ENCODE measurements at places on chromosomes 12 and 14.
A peak's percentile ranks its signal among the peaks of the same experiment; 100 is the strongest.

- H3K27ac ChIP-seq: no peak overlapping the region
- no peaks in the 10 kb centered on the region for H3K4me1 ChIP-seq
- peaks cover 10% of the 10 kb centered on the region for H3K27me3 ChIP-seq
- DNase-seq: no peak
- H3K4me3 ChIP-seq: no peak overlapping the region
- H3K36me3 ChIP-seq: no peaks in the 10 kb centered on the region
These were observed 9.6 kb upstream of the NEDD1 start for GRCh38 chr12:96897421-96897820.

- H3K36me3 ChIP-seq: no peaks in the 10 kb centered on the region
- no peaks in the 10 kb centered on the region for H3K4me1 ChIP-seq
- H3K4me3 ChIP-seq: no peak overlapping the region
- H3K27ac ChIP-seq: no peak overlapping the region
- DNase-seq: no peak
- peaks cover 9% of the 10 kb centered on the region for H3K27me3 ChIP-seq
These were observed 176.7 kb downstream of the PTPN11 start for GRCh38 chr12:112595410-112595809.

DNA sequence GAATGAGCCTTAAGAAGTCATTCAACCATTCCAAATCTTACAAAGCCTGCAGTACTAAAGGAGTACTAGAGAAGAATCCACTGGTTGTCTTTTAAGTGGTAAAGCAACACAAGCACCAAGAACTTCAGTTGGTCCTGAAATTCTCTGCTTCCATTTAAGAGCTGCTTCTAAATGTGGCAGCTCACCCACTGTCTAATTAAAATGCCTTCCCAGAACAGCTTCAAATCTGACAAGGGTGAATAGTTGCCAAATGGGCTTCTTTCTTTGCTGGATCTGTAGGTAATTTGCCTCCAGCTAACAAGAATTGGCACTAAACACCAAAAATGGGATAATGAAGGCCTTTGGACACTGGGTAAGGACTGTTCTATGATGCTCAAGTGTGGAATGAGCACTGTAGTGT is 72.2 kb upstream of the NAP1L1 start:
- peaks cover 16% of the 10 kb centered on the region for H3K4me1 ChIP-seq
- no peaks in the 10 kb centered on the region for H3K36me3 ChIP-seq
- no peaks in the 10 kb centered on the region for H3K27me3 ChIP-seq
- no peak overlapping the region for H3K4me3 ChIP-seq
- no peak for DNase-seq

- H3K27me3 ChIP-seq: peaks cover 16% of the 10 kb centered on the region
- H3K36me3 ChIP-seq: no peaks in the 10 kb centered on the region
- no peaks in the 10 kb centered on the region for H3K4me1 ChIP-seq
- no peak overlapping the region for H3K4me3 ChIP-seq
- no peak overlapping the region for H3K27ac ChIP-seq
These were observed 167.5 kb downstream of the BRMS1L start for GRCh38 chr14:35993684-35993960.

- no peaks in the 10 kb centered on the region for H3K36me3 ChIP-seq
- H3K4me1 ChIP-seq: peaks cover 9% of the 10 kb centered on the region
- H3K4me3 ChIP-seq: no peak overlapping the region
- no peak for DNase-seq
These were observed 42.9 kb upstream of the KRAS start for GRCh38 chr12:25293653-25294052.

DNA sequence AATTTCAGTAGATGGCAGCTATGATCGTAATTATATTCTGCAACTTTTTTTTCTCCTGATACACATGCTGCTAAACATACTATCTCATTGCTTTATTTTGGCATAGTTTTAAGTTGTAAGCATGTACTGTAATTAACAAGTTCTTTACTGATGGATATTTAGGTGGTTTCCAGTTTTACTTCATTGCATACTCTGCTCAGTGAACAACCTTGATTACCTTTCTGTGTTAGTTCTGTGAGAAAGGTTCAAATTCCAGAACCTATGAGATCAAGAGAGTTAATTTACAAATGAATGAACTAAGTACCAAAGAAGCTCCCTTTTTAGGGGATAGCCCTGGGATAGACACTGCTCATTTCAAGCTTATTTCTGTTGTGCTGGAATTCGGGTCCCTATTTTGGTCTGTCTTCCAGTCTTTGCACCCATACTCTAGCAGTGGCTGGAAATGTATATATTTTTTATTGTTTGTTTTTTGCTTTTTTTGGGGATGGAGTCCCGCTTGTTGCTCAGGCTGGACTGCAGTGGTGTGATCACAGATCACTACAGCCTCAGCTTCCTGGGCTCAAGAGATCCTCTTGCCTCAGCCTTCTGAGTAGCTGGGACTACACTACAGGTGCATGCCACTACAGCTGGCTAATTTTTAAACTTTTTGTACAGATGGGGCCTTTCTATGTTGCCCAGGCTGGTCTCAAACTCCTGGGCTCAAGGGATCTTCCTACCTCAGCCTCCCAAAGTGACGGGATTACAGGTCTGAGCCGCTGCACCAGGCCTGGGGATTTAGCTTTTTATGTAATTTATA is 10.6 kb downstream of the PAPOLA start:
- H3K4me3 ChIP-seq: no peak overlapping the region
- no peak for DNase-seq
- H3K27me3 ChIP-seq: no peaks in the 10 kb centered on the region
- peaks cover 62% of the 10 kb centered on the region for H3K4me1 ChIP-seq
- H3K36me3 ChIP-seq: no peaks in the 10 kb centered on the region

- no peak overlapping the region for H3K4me3 ChIP-seq
- H3K4me1 ChIP-seq: peaks cover 22% of the 10 kb centered on the region
- no peaks in the 10 kb centered on the region for H3K36me3 ChIP-seq
- H3K27ac ChIP-seq: no peak overlapping the region
- peaks cover 63% of the 10 kb centered on the region for H3K27me3 ChIP-seq
These were observed 3.8 kb downstream of the RAPGEF3 start for GRCh38 chr12:47754881-47755280.

GRCh38 chr12:124396544-124397398 is 101.9 kb downstream of the RFLNA start:
- H3K27me3 ChIP-seq: no peaks in the 10 kb centered on the region
- no peak for DNase-seq
- H3K4me1 ChIP-seq: peaks cover 7% of the 10 kb centered on the region
- H3K27ac ChIP-seq: no peak overlapping the region

- no peak overlapping the region for H3K4me3 ChIP-seq
- H3K27ac ChIP-seq: no peak overlapping the region
- H3K4me1 ChIP-seq: peaks cover 21% of the 10 kb centered on the region
- peaks cover 27% of the 10 kb centered on the region for H3K36me3 ChIP-seq
- no peaks in the 10 kb centered on the region for H3K27me3 ChIP-seq
- no peak for DNase-seq
These were observed 29.1 kb downstream of the ATG14 start for GRCh38 chr14:55382483-55382882.

DNA sequence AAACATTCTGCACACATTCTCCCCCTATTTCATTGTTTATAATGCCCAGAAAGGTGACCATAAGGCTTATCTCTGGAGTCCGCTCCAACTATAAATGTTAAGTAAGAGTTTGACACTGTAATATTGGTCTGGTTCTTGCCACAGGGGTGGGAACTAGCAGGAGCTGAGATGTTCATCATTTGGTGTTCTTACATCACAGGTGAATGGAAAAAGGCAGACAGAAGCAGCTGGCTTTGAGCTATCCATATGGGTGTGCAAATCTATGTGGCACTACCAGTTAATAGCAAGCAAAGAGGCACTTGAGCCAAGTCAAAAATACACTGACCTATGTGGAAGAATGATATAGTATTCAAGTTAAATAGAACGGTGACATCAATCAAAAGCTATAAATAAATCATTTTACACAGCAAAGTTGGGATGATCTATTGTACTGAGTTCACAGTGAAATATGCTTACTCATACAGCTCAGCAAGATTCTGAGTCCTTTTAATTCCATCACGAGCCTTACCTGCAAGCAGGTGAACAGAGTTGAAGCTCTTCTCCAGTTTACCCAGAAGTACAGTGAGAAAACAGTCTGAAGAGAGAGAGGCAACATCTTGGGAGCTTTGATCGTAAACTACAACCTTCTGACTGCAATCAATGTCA is 43.2 kb downstream of the DUSP16 start:
- H3K36me3 ChIP-seq: peaks cover 50% of the 10 kb centered on the region
- no peak for DNase-seq
- no peak overlapping the region for H3K27ac ChIP-seq
- H3K4me1 ChIP-seq: peaks cover 1% of the 10 kb centered on the region

DNA sequence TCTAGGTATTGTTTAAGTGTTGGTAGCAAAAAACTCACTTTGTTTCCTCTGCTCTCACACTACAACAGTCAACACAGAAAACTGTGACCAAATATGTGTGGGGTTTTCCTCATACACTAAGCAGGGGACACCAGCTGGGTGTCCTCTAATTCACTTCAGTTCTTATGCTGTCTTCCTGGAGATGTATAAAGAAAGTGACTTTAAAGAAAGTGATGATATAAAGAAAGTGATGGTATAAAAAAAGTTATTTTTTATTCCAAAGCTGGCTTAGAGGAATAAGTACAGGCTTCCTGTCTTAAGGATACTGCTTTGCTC is 31.4 kb downstream of the TDP1 start:
- peaks cover 47% of the 10 kb centered on the region for H3K36me3 ChIP-seq
- no peaks in the 10 kb centered on the region for H3K27me3 ChIP-seq
- H3K4me3 ChIP-seq: no peak overlapping the region

DNA sequence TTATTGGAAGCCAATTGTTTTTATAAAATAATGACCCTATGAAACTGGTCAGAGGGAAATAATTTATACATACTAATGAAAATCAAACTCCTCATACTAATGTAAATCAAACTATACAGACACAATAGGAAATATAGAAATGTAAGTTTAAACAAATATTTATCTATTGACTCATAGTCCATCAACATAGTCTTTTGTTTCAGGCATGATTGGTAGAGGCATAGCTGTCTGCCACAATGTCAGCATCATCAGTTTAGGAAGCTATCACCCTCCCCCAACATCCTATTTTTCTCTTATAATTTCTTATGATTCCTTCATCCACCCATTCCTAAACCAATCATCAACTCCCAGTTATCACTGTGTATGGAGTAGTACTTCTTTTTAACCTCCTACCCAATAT is 117.7 kb downstream of the SLC38A6 start:
- H3K4me3 ChIP-seq: no peak overlapping the region
- H3K4me1 ChIP-seq: peaks cover 13% of the 10 kb centered on the region
- no peaks in the 10 kb centered on the region for H3K36me3 ChIP-seq
- no peak for DNase-seq

- H3K36me3 ChIP-seq: peaks cover 65% of the 10 kb centered on the region
- no peak for DNase-seq
- no peaks in the 10 kb centered on the region for H3K27me3 ChIP-seq
- peak overlapping the region; percentile 86 for H3K27ac ChIP-seq
- no peak overlapping the region for H3K4me3 ChIP-seq
- peaks cover 53% of the 10 kb centered on the region for H3K4me1 ChIP-seq
These were observed 8.3 kb downstream of the IKZF4 start for GRCh38 chr12:56029166-56029519.

All from activated naive CD4-positive, alpha-beta T cell treated with anti-CD3 and anti-CD28 coated beads, Interleukin-2, amount 10 ng/mL, durations not matched to agents 7 days and 5 days (primary cell).